CD4-positive, alpha-beta memory T cell (primary cell): ENCODE measurements at places on chromosomes 2 and 18.

DNA sequence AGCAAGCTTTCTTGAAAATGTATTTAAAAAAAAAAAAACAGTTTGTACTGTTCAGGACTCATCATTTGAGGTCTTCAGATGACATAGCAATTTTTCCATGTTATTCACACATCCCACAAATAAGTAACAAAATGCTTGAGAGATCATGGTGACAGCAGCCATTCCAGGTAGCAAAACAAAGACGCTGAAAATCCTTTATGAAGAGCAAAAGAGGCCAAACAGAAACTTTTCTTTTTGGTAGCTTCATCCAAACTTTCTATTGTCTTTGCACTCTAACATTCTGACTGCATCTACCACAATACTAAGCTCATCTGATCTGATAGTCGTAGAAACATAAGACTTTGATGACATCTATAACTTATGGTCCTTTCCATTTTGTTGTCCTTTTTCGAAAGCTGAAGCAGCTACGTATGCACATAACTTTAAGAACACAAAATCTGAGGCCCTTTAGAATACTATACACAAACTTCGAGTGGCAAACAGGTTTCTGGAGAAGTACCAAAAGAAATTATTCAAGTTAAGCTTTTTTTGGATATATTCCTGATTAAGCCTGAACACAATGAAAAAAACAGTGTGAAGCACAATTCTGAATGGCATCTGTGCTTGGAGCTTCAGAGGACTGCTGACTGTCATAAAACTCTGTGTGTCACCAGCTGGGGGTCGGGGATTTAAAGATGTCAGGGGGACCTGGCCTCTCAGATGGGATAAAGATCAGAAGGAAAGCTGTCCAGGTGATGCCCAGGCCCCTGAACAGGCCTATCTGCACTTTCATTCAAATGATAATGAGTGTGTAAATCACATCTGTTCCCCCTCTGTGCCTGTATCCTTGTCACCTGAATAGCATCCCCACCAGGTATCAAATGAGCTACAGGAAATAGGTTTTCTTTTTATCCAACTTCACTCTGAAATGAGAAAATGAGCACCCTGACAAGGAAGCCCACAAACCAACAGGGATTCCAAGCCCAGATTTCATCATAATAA, 75.8 kb downstream of the ZEB2 start:
- DNase-seq = no peak

- peak; percentile 30 for DNase-seq
These were observed 519 bp downstream of the TTL start for GRCh38 chr2:112482309-112483041.

DNA sequence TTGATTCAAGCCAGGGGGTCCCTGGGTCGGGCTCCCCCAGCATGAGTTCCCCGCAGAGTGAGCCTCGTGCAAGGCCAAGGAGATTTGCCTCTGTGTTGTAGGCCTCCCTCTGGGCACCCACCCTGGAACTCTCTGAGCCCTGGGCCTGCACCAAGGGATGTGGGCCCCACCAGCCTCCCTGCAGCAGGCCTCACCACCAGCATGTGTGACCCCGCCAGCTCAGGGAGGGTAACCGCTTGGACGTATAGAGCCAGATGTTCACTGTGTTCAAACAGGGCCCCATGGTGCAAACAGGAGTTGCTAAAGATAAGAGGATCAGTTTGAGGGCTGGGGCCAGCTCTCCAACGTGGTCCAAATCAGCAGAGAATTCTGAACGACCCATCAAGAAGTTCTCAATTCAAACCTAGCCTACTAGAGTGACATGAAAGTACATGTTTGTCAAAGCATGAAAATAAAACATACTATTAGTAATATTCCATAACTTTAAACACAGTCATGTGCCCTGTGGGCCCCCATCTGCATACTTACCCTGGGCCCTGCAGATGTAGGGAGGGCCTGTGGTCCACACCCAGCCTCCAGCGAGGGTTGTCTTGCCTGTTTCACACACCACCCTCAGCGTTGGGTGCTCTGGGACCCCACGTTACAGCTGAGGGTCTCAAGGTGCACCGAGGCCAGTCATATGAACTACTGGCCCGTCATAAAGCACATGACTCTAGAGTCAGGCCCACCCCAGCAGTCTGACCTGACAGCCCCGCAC, 5.5 kb upstream of the TUBB6 start:
- no peak for DNase-seq

- no peak for DNase-seq
These were observed 19.0 kb downstream of the INO80C start for GRCh38 chr18:35478520-35479435.

DNA sequence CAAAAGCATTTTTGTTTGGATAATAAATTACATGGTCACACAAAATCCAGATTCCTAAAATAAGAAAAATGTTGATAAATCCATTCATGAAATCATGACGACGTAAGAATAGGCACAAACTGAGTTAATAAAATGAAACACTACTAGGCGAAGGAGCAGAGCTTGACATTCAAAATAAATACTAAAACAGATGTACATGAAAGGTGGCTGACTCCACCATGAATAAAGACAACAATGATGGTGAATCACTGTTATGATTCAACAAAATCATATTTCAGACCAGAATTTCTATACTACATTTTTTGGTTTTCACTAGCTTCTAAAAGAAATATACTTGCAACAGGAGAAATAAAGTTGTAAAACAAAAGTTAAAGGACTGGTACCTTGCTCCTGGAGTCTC, 122.0 kb upstream of the RNU4ATAC start:
- no peak for DNase-seq

- DNase-seq = no peak
These were observed 62.4 kb upstream of the ATIC start for GRCh38 chr2:215249501-215249900.

DNA sequence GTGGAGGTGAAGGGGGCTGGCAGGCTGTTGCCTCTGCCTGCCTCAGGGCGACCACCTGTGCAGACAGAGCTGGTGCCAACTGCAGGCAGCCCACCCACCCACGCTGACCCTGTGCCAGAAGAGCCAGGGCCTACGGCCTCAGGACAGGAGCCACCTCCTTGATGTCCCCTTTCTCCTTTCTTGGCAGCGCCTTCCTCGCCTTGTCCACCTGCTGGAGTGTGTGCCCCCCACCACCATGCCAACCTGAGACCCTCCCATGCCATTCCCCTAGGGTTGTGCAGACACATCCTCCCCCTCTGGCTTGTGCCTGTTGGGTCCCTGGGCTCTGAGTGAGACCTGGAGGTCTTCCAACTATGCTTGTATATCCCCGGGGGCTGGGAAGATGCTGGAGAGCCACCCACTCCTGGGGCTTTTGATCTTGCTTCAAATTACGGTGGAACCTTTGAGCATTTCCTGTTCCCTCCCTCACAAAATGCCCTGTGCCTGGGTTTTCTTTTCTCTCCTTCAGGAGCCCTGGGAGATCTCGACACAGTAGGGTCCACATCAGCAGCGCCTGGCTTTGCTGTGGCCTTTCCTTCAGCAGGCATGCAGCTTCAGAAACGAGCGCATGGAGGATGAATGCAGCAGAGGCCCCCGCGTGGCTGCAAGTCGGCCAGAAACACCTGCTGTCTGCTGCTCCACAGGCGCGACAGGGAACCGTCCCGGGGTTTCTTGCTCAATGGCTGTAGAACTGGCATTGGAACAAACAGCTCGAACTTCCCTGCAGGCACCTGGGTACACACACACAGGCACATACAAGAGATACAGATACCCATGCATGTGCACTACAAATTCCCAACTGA, 65.9 kb upstream of the SH3RF3 start:
- peak; percentile 8 for DNase-seq

GRCh38 chr2:47222826-47223554, 67.9 kb upstream of the STPG4 start:
- no peak for DNase-seq

- no peak for DNase-seq
These were observed 139.8 kb downstream of the UXS1 start for GRCh38 chr2:106054321-106054720.

DNA sequence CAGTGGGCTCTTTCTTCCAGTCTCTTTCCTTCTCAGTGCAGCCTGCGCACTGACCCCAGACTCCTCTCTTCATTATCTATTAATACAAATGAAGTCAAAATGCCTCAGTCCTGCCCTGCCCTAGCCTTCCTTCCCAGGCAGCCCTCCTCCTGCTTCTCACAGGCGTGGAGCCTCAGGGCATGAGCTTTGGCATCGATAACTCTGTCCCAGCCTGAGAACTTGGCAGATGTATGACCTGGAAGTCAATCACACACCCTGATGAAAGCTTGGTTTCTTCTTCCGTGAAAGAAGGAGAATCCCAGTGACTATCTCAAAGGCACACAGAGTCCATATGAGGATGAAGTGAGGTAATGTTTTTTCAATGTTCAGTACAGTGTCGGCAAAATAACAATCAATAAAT, 600.7 kb upstream of the ID2 start:
- DNase-seq = no peak

DNA sequence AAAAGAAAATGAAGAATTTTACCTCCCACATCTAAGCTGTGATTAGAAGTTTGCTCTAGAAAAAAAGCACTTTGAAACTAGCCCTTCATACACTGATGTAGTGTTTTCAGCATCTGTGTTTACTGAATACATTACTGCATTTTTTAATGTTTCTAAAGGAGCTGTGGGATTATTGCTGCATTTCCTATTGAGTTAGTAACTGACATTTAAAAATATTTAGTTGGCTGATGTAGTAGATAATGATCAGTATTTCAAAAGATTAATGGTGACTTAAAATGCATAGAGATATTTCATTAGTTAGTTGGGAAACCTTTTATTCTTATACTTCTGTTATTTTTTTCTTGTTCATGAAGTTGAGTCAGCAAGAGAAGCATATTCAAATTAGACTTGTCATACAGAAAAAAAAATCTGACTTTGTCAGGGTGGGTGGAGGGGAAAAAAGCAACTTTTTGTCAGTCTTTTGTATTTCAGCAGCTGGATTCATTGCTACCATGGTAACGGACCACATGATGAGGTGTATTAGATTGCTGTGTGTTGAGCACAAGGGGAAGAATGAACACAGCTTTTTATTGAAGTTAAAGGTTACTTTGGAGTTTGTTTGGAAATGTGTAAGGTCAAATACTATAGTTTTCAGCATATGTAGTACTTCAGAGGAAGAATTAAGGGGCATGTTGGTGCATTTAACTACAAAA, at the start of gene DTNA:
DTNA (plus strand) TSS at position 549 of the 692 bp plus-strand sequence. CDS start 45,679 bp downstream, outside the sequence.
- no peak for DNase-seq

DNA sequence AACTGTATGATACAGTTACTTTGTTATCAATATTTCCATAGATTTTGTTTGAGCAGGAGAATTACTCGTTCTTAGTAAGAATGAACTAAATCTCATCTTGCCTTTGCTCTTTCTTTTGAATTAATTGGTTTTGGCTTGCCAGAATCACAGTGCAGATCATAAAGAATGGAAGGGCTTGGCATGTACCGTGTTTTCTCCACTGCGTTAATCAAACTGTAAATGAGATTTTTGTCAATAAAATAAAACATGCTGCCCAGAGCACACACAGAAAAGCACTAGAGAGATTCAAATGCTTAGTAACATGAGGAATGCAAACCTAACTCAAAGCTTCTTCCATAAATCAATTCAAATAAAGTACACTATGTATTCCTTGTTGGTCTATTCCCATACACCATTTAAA, 229.6 kb upstream of the CDH2 start:
- DNase-seq = no peak

DNA sequence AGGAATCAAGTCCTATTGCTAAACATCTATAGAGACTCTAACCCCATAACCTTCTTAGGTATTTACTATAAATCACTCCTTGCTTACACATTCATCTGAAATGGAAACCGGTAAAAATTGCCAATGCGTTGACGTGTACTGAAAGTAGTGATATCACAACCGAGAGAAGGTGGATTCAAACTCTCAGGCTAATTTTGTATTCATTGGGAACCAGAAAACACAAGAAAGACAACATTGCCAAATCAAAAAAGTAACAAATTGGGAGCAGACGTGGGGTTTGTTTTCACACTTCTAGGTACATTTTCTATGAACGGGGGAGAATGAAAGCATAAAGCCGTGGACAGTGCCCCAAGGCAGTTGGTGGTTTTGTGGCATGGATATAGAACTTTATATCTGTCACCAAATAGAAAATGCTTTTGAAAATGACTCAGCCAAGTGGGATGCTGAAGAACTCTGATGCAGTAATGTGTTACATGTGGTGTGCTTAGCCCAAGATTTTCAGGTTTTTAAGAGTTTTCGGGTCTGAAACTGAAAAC, 155.1 kb upstream of the RASGRP3 start:
- no peak for DNase-seq

DNA sequence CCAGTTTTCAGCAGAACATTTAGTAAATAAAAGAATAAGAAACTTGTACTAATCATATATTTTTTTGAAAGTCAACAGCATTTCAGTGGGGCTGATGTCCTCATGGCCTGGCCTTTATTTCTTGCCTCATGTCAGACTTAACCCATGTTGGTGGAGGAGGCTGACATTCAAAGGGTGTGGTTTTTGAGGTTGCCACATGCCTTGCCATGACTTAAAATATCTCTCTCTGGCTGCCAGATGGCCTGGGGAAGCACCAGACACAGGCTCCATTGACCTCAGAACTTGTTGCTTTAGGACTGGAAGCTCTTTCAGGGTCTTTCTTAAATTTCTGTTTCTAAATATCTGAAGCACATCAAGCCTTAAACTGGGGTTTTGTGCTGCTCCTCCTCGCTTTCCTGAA, 32.5 kb upstream of the CD28 start:
- no peak for DNase-seq
